SK-N-SH treated with all-trans-retinoic acid at 6 μM for 48 hours (cell line): ENCODE measurements at places on chromosomes 7 and 10.

GRCh38 chr10:45454262-45454661 is 80.2 kb downstream of the ALOX5 start:
- no peak for ATAC-seq

GRCh38 chr7:122748195-122748594 is 45.5 kb upstream of the RNF148 start:
- ATAC-seq: no peak

DNA sequence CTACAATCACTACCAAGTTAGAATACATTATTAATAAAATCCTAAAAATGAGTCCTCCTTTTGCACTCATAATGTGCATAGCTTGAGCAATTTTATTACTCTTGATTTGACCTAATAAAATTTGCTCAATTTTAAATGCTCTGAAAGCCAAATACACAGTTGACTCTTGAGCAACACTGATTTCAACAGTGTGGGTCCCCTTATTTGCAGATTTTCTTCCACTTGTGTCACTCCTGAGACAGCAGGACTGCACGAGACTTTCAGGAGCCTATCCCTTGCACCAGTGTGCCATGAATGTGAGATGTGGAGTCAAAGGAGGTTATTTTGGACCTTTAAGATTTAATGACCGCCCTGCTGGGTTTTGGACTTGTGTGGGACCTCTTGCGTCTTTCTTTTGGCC is 23.2 kb downstream of the RNF216 start:
- no peak for ATAC-seq

GRCh38 chr10:653991-654646 is 35.3 kb downstream of the DIP2C start:
- ATAC-seq: no peak; the same call in 1 of the 3 replicates

DNA sequence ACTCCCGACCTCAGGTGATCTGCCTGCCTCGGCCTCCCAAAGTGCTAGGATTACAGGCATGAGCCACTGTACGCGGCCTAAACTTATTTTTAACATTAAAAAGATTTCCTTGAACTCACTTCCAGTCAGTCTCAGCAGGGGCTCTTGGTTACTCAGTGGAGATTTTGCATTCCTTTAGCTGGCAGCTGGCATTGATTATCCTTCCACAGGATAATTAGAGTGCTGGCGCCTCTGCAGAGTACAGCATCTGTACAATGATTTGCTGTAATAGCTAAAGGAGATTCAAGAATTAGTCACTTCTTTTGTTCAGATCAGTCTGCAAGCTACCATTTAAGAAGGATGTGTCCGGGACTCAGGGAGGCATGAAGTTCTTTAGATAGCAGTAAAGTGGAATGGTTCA is 125.0 kb upstream of the NPY start:
- ATAC-seq: no peak

- no peak; the same call in 1 of the 3 replicates for ATAC-seq
These were observed 533.1 kb downstream of the KCNMA1 start for GRCh38 chr10:77104459-77104980.

DNA sequence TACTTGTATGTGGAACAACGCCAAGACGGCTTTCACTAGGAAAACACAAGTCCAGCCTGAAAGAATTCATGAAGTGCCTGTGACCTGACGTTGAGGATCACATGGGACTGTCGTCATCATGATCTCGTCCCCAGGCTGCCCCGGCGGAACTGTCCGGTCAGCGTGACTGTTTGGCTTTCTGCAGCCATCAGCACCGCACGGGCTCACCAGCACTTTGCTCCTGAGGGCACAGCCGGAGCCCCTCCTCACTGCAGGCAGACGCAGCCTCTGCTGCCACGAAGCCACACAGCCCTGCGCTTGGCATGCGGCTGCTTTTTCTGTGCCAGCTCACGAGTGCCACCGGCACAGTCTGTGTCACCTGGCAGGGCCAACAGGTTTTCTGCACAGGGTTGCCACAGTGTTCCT is 9.4 kb upstream of the GET4 start:
- ATAC-seq: no peak

GRCh38 chr10:130960531-130960930 is 351.0 kb downstream of the TCERG1L start:
- no peak for ATAC-seq

GRCh38 chr7:158112571-158113320 is 474.9 kb downstream of the PTPRN2 start:
- ATAC-seq: no peak

DNA sequence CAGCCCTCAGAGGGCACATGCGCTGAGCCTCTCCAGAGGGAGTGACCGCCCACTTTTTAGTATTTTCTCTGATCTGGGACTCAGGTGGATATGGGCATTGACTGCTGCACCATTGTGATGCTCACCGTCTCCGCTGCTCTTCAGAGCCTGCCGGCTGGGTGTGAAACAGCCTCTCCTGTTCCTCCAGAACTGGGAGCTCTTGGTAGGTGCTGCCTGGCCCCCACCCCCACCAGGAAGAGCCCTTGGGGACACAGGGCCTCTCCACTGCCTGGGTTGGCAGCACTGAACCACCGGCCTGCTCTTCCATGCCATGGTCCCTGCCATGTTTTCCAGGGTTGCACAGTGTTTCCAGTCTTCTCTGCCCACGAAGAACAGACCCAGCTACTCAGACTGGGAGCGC is 36.3 kb downstream of the ARHGAP22 start:
- ATAC-seq: no peak

- ATAC-seq: no peak
These were observed 203.5 kb downstream of the PTEN start for GRCh38 chr10:88066876-88067275.

DNA sequence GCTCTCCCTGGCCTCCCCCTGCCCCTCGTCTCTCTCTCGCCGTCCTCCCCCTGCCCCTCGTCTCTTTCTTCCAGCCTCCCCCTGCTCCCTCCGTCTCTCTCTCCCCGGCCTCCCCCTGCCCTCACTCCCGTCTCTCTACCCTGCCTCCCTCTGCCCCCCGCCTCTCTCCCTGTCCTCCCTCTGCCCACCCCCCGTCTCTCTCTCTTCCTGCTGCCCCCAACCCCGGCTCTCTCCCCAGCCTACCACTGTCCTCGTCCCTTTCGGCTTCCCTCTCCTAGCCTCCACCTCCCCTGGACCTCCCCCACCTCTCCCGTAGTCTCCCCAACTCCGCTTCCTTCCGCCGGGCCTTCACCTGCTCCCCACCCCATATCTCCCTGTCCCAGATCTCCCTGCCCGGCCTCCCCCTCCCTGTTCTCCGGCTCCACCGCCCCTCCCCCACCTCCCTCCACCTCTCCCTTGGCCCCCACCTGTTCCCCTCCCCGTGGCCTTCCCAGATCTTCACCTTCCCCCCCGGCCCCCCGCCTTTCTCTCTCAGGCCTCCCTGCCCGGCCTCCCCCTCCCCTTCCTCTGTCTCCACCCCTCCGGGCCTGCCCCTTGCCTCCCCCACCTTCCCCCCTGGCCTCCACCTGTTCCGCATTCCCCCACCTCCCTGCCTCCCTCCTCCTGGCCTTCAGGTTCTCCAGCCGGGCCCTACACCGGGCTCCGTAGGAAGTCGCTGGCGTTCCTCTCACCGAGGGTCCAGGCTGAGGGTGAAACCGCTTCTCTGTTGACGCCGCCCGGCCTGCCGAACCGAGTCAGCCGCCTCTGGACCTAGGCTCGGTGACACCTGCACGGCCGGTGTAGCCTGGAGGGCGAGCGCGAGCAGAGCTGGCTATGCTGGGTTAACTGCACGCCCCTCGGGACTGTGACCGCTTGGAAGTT is 1.2 kb downstream of the GET4 start:
- no peak for ATAC-seq

DNA sequence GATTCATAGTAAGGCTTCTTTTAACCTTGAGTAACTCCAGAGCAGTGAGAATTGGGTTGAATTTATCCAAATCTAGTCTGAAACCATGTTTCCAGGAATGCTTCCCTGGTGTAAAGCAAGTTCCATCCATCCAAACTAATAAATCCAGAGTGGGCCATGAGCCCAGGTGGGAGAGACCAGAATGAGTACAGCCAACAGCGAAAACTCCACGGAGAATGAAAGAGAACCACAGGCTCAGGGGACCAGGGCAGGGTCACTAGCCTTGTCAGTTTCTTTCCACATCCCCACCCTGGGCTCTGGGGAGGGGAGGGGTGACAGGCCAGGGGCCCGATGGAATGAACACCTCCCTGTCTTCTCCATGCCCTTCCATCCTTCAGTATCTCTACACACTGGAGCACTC is 180.1 kb downstream of the NEURL1 start:
- ATAC-seq: no peak

DNA sequence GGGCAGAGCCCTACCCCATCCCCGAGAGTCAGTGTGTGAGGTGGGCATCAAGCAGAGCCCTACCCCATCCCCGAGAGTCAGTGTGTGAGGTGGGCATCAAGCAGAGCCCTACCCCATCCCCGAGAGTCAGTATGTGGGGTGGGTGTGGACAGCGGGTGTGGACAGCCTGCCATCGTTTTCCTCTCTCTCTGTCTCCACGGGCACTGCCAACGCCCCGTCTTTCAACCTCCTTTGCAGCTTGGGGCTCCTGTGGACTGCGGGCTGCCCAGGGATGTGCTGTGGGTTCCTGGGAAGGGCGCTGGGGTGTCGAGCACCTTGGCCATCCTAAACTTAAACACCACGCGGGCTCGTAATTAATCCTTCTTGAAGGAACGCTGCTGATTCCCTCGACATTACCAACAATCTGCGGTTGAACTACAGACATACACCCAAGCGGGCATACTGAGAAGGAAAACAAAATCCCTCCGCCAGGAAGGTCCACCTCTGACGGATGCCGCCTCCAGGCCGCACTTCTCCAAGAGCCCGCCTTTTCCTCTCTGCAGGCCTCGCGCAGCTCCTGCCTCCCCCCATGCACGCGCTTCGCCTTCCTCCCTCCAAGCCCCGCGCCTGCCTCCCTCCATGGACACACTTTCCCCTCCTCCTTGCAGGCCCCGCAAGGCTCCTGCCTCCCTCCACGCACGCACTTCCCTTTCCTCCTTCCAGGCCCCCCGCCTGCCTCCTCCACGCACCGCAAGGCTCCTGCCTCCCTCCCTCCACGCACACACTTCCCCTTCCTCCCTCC is 65.1 kb downstream of the ADARB2 start:
- ATAC-seq: no peak

DNA sequence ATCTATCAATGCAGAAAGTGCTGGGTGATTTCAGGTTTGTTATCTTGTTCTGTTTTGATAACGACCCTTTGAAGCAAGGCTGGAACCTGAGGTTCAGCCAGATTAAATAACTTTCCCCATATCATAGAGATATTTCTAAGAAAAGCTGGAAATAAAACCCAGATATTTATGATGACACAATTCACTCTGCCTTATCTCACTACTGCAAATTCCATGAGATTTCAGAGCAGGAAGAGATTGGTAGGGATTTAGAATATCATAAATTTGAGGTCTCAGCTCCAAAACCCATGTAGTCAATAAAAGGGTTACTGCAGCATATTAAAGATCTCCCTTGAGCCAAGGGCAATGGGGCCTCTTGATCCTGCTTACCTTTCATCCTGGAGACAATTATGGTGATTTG is 692.5 kb upstream of the IGFBP3 start:
- ATAC-seq: no peak

GRCh38 chr7:136956671-136957070 is 88.2 kb downstream of the CHRM2 start:
- no peak for ATAC-seq

GRCh38 chr7:137839903-137840779 is 6.6 kb downstream of the DGKI start:
- no peak for ATAC-seq

DNA sequence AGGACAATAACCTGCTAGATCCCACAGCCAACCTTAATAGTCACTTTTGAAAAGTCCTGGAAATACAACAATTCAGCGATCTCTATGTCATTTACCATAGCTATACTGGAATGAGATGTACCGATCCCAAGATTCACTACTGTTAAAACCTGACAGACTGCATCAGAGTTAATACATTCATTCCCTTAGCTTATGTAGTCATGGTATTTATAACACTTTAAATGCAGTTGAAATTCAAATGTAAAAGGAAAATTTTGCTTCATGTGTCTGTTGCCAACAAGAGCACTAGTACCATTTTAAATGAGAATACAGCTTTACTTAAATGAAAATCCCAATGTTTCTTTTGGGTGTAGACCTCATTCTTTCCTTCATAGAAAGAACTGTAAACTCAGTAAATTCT is 11.1 kb upstream of the GGCT start:
- ATAC-seq: no peak

DNA sequence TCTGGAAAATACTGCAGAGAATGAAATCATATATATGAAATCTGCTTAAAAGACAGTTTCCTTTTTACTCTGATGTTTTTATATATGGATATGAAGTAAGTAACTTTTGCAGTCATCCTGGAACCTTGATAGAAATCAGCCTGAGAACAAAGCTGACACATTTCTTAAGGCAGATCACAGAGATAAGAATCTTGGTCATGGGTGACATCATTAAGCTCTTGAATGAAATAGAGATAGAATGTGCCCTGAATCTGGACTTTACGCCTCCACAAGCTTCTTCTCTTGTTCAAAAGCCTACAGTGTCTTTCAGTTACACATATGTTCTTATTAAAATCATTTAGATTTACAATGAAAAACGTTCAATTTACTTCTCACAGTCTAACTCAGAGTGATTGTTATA is 319.1 kb upstream of the CNTNAP2 start:
- ATAC-seq: no peak

- ATAC-seq: no peak
These were observed 24.6 kb downstream of the JAZF1 start for GRCh38 chr7:28155964-28156363.

GRCh38 chr7:51010534-51010933 is 227.8 kb upstream of the GRB10 start:
- no peak for ATAC-seq

DNA sequence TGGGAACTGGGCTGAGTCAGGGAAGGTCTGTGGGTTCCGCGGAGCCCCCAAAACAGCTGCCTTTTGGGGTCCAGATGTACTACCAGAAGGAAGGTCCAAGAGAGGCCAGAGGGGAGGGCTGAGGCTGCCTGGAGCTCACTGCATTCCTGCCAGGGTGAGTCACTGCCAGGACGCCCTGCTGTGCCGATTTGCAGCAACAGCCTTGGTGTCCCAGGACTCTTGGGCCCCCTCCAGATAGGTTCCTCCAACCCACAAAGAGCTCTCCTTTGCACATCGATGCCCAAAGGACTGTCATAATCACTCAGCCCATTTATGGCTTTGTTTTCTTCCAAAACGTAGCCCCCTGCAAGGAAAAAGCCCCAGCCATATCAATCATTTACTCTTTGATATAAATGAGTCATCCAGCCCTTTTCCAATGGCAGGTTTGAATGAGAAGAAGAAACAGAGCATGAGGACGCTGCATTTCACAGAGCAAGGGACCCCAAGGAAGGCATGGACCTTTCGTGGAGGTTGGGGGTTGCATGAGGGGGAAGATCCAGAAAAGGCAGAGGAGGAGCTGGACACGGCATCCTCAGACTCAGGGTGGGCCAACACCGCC is 32.2 kb upstream of the COL13A1 start:
- peak; percentile 98 for ATAC-seq

- peak; percentile 10; the same call in 1 of the 3 replicates for ATAC-seq
These were observed 13.4 kb downstream of the STEAP1B start for GRCh38 chr7:22486597-22486996.

- no peak for ATAC-seq
These were observed 66.0 kb downstream of the UBE2H start for GRCh38 chr7:129886818-129887186.
